Thoracic aorta (tissue), 2 donors: ENCODE measurements at places on chromosomes 3 and 15.

- DNase-seq = no peak
Observed at GRCh38 chr3:16364323-16364722, 99.3 kb downstream of the OXNAD1 start.

DNA sequence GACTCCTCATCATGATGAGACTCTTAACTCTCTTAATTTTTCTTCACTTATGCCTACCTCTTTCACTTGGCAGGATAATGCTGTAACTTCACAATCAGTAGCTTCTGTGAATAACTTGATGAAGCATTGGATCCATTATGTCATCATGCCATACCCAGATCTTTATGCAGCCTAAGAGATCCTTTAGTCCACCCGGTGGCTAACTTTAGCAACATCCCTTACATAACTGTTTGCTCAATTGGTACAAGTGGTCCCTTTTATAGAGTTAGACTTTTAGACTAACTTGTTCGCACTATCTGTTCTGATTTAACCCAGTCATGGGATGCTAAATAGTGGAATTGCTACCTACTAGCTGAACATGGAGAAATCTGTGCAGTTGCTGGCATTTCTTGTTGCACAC, 184.5 kb downstream of the USP13 start:
- DNase-seq = no peak

DNA sequence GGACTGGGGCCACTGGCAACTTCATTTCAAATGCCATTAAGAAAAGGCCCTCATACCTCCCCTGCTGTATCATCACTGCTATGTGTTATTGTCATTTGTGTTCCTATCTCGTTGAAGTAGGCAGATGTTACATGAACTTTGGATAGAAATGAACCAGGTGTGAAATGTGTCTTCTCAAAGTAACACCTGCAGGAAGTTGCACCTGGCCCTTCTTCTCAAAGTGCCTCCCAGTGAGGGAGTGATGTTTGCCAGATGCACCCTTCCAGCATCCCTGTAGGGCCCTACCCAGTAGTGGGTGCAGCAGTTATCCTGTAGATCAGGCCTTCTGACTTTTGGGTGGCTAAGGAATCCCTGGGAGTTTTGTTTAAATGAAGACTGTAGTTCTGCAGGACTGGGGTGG, 197.7 kb upstream of the CTNNB1 start:
- no peak for DNase-seq

GRCh38 chr15:44394062-44394461, 33.4 kb upstream of the CTDSPL2 start:
- no peak for DNase-seq

DNA sequence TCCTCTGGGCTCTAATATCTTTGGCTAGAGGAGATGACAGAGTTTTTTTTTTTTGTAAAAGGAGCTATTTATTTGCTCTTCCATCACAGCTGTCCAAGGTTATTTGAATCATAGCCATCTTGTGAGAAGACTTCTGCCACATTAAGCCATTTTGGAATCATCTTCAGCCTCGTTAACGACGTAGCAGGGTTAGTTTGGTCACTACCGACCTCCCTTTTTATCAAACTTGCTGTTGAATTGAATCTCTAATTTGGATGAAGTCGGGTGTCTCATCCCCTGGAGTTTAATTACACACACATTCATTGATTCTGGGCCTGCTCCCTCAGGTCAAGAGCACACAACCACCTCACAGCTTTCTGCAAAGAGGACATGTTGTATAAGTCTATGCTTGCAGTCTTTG, 238.7 kb downstream of the CPNE4 start:
- no peak for DNase-seq

GRCh38 chr15:66430627-66431255, 44.0 kb downstream of the MAP2K1 start:
- no peak for DNase-seq

DNA sequence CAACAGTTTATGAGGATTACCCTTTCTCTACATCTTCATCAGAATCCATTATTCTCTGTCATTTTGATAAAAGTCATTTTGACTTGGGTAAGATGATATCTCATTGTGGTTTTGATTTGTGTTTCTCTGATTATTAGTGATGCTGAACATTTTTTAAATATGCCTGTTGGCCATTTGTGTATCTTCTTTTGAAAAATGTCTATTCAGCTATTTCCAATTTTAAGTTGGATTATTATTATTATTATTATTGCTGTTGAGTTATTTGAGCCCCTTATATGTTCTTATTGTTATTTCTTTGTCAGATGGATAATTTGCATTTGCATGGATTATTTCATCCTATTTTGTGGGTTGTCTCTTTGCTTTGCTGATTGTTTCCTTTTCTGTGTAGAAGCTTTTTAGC, 421.2 kb upstream of the LMCD1 start:
- no peak for DNase-seq

- DNase-seq = no peak
Observed at GRCh38 chr3:14369675-14370669, 32.4 kb upstream of the SLC6A6 start.
